ENCODE measurements at places on chromosomes 1 and 21. TPM values are rescaled to one million over a fixed set of nuclear protein-coding genes. Genes with fewer than 3 reads are reported as not detected.

KRTAP11-1 gene
- not detected for total RNA-seq

ETNK2 gene
- 15.8 TPM for total RNA-seq

NGF gene
- 10.2 TPM for total RNA-seq

VSIG8 gene
- total RNA-seq = 0.21 TPM

AKR7A3 gene
- 1.6 TPM for total RNA-seq

CD1C gene
- 1.3 TPM for total RNA-seq

DNA sequence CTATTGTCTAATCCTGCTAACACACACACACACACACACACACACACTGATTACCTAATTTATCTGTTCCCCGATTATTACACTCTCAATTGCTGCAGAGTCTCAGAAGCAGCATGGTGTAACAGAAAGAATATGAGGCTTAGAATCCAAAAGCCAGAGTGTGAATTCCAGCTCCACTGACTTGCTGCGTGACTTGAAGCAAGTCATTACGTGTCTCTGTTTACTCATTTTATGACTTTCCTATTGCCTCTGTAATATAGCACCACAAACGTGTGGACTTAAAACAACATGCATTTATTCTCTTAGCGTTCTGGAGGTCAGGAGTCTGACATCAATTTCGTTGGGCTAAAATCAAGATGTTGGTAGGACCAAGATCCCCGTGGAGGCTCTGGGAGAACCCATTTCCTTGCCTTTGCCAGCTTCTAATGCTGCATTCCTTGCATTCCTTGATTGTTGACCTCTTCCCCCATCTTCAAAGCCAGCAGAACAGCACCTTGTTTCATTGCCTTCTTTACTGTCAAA is 55.9 kb upstream of the ATP5PO start:
- no peaks in the 10 kb centered on the region for H3K36me3 ChIP-seq
- peaks cover 7% of the 10 kb centered on the region for H3K4me1 ChIP-seq
- H3K27ac ChIP-seq = no peak overlapping the region
- H3K27me3 ChIP-seq = no peaks in the 10 kb centered on the region

DNA sequence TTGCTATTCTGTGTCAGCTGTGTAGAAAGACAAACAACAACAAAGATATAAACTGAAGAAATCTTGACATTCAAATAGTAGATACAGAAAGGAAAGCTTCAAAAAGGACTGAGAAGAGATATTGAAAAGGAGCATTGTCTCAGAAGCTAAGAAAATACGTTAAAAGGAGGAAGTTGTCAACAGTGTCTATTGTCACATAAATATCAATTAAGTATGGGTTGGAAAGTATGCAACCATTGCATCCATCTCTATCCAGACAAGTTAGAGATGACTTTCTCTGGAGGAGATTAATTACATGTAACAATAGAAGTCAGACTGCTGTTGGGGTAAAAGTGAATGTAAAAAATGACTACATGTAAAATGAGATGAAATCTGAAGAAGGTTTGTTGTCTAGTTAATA is 29.7 kb upstream of the BRINP3 start:
- no peaks in the 10 kb centered on the region for H3K36me3 ChIP-seq
- H3K4me1 ChIP-seq = no peaks in the 10 kb centered on the region

- no peak for DNase-seq
- no peaks in the 10 kb centered on the region for H3K27me3 ChIP-seq
- no peaks in the 10 kb centered on the region for H3K4me1 ChIP-seq
- no peaks in the 10 kb centered on the region for H3K36me3 ChIP-seq
Observed at GRCh38 chr1:9453779-9454418, 85.4 kb upstream of the SLC25A33 start.

GRCh38 chr1:14592004-14592631 is 6.4 kb upstream of the KAZN start:
- H3K36me3 ChIP-seq = no peaks in the 10 kb centered on the region
- no peaks in the 10 kb centered on the region for H3K27me3 ChIP-seq
- no peaks in the 10 kb centered on the region for H3K4me1 ChIP-seq
- no peak overlapping the region for H3K4me3 ChIP-seq
- H3K27ac ChIP-seq = no peak overlapping the region
- DNase-seq = no peak

GRCh38 chr1:154845174-154845573 is 24.9 kb downstream of the KCNN3 start:
- H3K36me3 ChIP-seq = no peaks in the 10 kb centered on the region
- no peak overlapping the region for H3K27ac ChIP-seq
- no peak for DNase-seq
- H3K27me3 ChIP-seq = no peaks in the 10 kb centered on the region

GRCh38 chr1:65955503-65955902 is 162.8 kb downstream of the PDE4B start:
- no peak overlapping the region for H3K4me3 ChIP-seq
- H3K27me3 ChIP-seq = no peaks in the 10 kb centered on the region
- no peak for DNase-seq

DNA sequence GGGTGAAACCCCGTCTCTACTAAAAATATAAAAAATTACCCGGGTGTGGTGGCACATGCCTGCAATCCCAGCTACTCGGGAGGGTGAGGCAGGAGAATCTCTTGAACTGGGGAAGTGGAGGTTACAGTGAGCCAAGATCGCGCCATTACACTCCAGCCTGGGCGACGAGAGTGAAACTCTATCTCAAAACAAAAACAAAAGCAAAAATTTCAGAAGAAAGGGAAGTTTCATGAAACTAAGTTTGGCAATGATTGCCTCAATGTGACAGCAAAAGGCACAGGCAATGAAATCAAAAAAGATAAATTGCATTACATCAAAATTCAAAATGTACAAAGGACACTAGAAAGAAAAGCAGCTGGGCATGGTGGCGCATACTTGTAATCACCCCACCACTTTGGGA is 40.1 kb downstream of the BTF3L4 start:
- no peaks in the 10 kb centered on the region for H3K36me3 ChIP-seq
- no peaks in the 10 kb centered on the region for H3K27me3 ChIP-seq
- no peak overlapping the region for H3K27ac ChIP-seq
- no peak for DNase-seq
- H3K4me1 ChIP-seq = no peaks in the 10 kb centered on the region
- no peak overlapping the region for H3K4me3 ChIP-seq

- no peaks in the 10 kb centered on the region for H3K36me3 ChIP-seq
- H3K27ac ChIP-seq = no peak overlapping the region
- no peaks in the 10 kb centered on the region for H3K27me3 ChIP-seq
- no peak overlapping the region for H3K4me3 ChIP-seq
- H3K4me1 ChIP-seq = no peaks in the 10 kb centered on the region
Observed at GRCh38 chr1:155042789-155043188, 8.3 kb upstream of the ADAM15 start.

DNA sequence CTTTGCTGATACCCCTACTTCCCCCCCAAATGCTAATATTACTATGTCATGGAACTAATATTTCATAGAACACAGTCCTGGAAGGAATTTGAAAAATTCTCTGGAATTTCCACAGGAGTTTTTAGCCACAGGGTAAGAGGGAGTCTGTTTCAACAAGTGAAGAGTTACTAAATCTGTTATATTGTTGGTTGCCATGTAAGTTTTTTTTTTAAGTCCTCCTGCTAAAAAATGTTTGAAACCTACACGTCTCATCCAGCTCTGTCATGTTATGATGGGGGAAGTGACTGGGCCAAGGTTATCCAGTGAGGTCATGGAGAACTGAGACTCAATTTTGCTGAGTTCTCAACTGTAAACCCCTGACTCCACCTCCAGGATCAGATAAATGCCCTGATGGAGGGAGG is 60.8 kb upstream of the USP24 start:
- H3K4me1 ChIP-seq = no peaks in the 10 kb centered on the region
- no peaks in the 10 kb centered on the region for H3K27me3 ChIP-seq
- no peaks in the 10 kb centered on the region for H3K36me3 ChIP-seq
- DNase-seq = no peak

DNA sequence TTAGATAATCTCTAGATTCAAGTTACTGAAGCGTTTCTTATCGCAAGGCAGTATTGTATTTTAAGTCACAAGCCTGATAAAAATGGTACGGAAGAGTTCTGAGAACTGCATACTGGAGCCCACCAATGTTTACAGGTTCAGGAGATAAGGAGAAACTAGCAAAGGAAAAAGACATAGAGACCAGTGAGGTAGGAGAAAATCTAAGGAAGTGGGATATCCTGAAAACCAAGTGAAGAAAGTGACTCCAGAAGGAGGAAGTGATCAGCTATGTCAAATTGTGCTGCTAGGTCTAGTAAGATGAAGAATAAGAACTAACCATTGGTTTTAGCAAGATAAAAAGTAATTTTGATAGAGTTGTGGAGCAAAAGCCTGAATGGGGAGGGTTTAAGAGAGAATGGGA is 31.0 kb upstream of the ACADM start:
- no peak for DNase-seq
- H3K27me3 ChIP-seq = no peaks in the 10 kb centered on the region
- H3K36me3 ChIP-seq = no peaks in the 10 kb centered on the region
- H3K4me3 ChIP-seq = no peak overlapping the region
- H3K27ac ChIP-seq = no peak overlapping the region

DNA sequence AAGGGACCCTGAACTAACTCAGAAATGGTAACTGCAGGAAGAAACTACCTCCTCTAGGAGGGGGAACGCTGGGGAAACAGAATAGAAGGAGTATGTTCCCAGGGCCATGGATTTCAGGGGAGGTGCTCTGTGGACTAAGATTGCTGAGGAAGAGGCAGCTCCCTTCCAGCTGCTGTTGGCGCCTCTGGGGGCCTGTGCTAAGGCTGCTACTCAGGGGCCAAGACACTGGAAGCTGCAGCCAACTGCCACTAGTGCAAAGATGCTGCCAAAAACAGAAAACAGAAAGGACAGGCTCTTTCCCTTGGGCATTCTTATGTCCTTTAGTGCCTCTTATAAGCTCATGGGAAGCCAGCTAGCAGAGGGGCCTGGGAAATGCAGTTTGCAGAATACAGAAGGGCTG is 58.0 kb upstream of the SGIP1 start:
- no peak overlapping the region for H3K27ac ChIP-seq
- no peaks in the 10 kb centered on the region for H3K4me1 ChIP-seq
- peak; percentile 45 for DNase-seq
- no peaks in the 10 kb centered on the region for H3K36me3 ChIP-seq
- H3K4me3 ChIP-seq = no peak overlapping the region
- no peaks in the 10 kb centered on the region for H3K27me3 ChIP-seq

DNA sequence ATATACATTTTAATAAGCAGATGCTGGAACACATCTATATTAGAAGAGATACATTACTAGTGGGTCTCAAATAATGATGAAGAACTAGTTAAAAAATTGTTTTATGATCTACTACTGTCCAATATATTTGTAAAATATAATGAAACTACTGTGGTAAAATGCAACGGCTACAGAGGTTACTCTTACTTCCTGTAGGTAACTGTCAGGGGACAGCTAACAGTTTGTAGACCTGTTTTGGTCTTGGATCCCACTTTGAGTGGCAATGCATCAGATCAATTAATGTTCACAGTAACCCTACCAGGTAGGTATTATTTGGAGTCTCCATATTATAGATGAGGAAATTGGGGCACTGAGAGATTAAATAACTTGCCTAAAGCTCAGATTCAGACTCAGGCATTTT is 26.7 kb upstream of the MYSM1 start:
- H3K4me3 ChIP-seq = no peak overlapping the region
- H3K27me3 ChIP-seq = no peaks in the 10 kb centered on the region
- no peak for DNase-seq
- no peak overlapping the region for H3K27ac ChIP-seq

DNA sequence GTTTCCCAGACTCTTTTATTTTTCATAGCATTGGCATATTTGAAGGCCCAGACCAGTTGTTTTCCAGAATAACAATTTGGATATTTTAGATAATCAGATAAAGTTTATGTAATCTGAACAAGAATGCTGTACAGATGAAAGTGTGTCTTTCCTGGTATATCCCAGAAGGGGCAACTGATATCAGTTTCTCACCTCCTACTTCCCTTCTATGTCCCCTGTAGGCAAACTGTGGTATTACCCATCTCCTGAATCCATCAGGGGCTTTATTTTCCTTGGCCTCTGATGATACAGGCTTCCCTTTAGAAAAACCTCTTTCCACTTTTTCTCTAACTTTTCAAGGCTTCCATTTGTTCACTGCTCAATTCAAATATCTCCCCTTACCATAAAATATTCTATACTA is 87.5 kb upstream of the RGS1 start:
- DNase-seq = no peak
- no peak overlapping the region for H3K27ac ChIP-seq
- H3K27me3 ChIP-seq = no peaks in the 10 kb centered on the region
- no peaks in the 10 kb centered on the region for H3K4me1 ChIP-seq
- H3K36me3 ChIP-seq = no peaks in the 10 kb centered on the region
- H3K4me3 ChIP-seq = no peak overlapping the region

- no peaks in the 10 kb centered on the region for H3K27me3 ChIP-seq
- DNase-seq = peak; percentile 90
- H3K4me1 ChIP-seq = no peaks in the 10 kb centered on the region
- no peak overlapping the region for H3K27ac ChIP-seq
- peaks cover 25% of the 10 kb centered on the region for H3K36me3 ChIP-seq
Observed at GRCh38 chr1:223748773-223749733, 36.7 kb downstream of the CAPN2 start.

GRCh38 chr1:199399996-199400724 is 627.4 kb upstream of the NR5A2 start:
- H3K27me3 ChIP-seq = no peaks in the 10 kb centered on the region
- H3K27ac ChIP-seq = no peak overlapping the region
- H3K4me3 ChIP-seq = no peak overlapping the region
- no peak for DNase-seq

DNA sequence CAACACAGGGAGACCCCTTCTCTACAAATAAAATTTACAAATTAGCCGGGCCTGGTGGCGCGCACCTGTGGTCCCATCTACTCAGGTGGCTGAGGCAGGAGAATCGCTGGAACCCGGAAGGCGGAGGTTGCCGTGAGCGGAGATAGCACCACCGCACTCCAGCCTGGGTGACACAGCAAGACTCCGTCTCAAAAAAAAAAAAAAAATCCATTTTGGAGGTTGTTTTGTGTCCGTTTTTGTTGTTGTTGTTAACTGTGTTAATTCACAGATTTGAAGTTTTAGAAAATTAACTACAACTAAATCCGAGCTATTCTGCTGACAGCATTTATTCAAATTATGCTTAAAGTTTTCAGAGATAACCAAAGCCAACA is 618 bp downstream of the CLCC1 start:
- H3K36me3 ChIP-seq = no peaks in the 10 kb centered on the region
- DNase-seq = no peak
- no peaks in the 10 kb centered on the region for H3K27me3 ChIP-seq

- H3K36me3 ChIP-seq = no peaks in the 10 kb centered on the region
- no peaks in the 10 kb centered on the region for H3K27me3 ChIP-seq
- no peak overlapping the region for H3K27ac ChIP-seq
- H3K4me1 ChIP-seq = no peaks in the 10 kb centered on the region
Observed at GRCh38 chr1:236280438-236281197, 1.1 kb downstream of the ERO1B start.

GRCh38 chr1:164563721-164564360 is 4.9 kb downstream of the PBX1 start:
- H3K36me3 ChIP-seq = no peaks in the 10 kb centered on the region
- H3K27me3 ChIP-seq = no peaks in the 10 kb centered on the region
- H3K4me3 ChIP-seq = peak overlapping the region; percentile 90
- peaks cover 2% of the 10 kb centered on the region for H3K4me1 ChIP-seq

- H3K27me3 ChIP-seq = no peaks in the 10 kb centered on the region
- H3K4me3 ChIP-seq = no peak overlapping the region
- no peak for DNase-seq
- H3K27ac ChIP-seq = no peak overlapping the region
- no peaks in the 10 kb centered on the region for H3K36me3 ChIP-seq
Observed at GRCh38 chr1:62917805-62918204, 133.9 kb downstream of the ATG4C start.

GRCh38 chr1:36622741-36623648 is 140.3 kb upstream of the CSF3R start:
- no peak for DNase-seq
- H3K4me3 ChIP-seq = no peak overlapping the region
- H3K27ac ChIP-seq = no peak overlapping the region
- no peaks in the 10 kb centered on the region for H3K4me1 ChIP-seq

GRCh38 chr1:198865319-198865718 is 226.5 kb downstream of the PTPRC start:
- H3K27ac ChIP-seq = no peak overlapping the region
- no peak overlapping the region for H3K4me3 ChIP-seq
- no peaks in the 10 kb centered on the region for H3K27me3 ChIP-seq
- no peaks in the 10 kb centered on the region for H3K4me1 ChIP-seq
- DNase-seq = no peak
